ENCODE measurements at places on chromosomes 5 and 9. TPM values are rescaled to one million over a fixed set of nuclear protein-coding genes. Genes with fewer than 3 reads are reported as not detected.

LMAN2 gene
- 155 TPM for total RNA-seq

TMEM232 gene
- 3.3 TPM for total RNA-seq

HAND1 gene
- total RNA-seq, result 33.9 TPM

PLAC8L1 gene
- not detected for total RNA-seq

CDH18 gene
- 0.75 TPM for total RNA-seq

IRX4 gene
- total RNA-seq, result 8.6 TPM

SLCO6A1 gene
- total RNA-seq, result not detected

SEMA4D gene
- total RNA-seq, result 20.8 TPM

GARNL3 gene
- total RNA-seq, result 60.4 TPM

OR1N1 gene
- total RNA-seq, result not detected

CDO1 gene
- 2.8 TPM for total RNA-seq

PRDM9 gene
- not detected for total RNA-seq

IGFBPL1 gene
- not detected for total RNA-seq
